ENCODE measurements at places on chromosomes 12 and 14.
A peak's percentile ranks its signal among the peaks of the same experiment; 100 is the strongest.

GRCh38 chr12:32894566-32894965, 2.0 kb downstream of the PKP2 start:
- DNase-seq: no peak

DNA sequence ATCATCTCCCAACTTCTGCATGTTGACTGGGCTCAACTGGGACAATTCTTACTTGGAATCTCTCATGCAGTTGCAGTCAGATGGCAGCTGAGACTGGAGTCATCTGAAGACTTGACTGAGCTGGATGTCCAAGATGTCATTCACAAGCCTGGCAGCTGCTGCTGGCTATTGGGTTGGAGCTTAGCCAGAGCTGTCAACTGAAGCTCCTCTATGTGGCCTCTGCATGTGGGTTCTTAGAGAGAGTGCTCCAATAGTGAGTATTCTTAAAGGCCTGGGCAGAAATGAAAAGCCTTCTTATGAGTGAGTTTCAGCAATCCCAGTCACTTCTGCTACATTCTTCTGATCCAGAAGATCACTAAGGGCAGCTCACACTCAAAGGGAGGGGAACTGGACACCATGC, 440.9 kb downstream of the LRIG3 start:
- DNase-seq: no peak

DNA sequence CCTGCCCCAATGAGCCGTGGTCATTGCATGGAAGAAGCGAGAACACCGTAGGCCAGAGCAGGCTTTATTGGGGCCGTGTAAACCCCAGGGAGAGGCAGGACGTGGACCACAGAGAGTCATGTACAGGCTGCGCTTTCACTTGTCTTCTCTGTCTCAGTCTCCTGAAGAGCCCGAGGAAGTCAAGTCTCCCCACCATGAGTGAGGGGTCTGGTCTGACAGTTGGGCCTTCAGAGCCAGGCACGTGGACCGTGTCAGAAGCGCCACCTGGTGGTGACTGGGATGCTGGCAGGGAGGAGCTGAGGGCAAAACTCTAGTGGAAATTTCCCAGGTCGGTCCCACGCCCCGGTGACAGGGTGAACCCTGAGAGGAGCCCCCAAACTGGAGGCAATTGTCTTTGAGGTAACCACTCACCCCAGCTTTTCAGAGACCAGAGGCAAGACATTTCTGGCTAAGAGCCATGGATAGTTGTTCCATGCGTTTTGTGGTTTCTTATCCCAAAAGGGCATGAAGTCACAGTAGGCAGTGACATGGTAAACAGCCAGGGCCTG, 17.4 kb downstream of the RPS6KL1 start:
- DNase-seq: peak; percentile 78

DNA sequence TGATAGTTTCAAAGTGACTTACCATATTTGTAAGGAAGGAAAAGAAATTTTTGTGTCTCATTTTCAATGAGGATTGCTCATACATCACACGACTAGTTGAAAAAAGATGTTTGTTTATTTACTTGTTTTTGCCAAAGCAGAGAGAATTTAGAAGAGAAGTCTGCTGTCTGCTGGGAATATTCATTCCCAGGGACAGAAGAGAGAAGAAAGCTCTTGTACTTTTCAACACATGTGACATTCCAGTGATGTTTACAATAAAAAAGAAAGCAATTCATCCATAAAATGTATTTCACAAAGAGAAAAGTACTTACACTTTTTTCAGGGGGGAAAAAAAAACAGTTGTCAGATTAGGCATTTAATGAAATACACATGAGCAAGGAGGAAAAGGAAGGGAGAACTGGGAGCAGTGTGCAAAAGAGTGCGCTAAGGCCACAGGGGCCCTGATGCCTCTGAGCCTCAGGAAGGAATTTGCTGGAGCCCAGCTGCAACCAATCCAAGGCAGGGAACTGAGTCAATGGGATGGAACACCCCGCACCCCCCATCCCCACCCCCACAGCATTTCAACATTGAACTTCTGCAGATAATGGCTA, 115.0 kb downstream of the RPAP3 start:
- no peak for DNase-seq

DNA sequence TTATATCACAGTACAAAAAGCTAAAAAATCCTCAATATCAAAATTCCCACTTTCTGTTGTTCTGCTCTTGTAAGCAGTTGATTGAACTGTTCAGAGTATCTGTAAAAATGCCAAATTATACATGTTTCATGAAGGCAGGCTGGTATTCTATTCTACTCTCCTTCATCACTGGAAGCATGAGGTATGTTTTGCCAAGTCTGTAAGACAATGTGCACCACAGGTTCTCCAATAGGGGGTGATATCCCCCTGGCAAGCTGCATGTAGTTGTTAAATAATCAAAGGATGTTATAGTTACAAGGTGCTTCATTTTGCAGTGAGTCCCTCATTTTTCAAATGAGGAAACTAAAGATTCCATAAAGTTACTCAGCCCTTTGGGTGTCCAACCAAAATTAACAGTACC, 15.1 kb upstream of the NEK9 start:
- no peak for DNase-seq

- DNase-seq: no peak
These were observed 360.4 kb downstream of the PCNX1 start for GRCh38 chr14:71267691-71268090.

DNA sequence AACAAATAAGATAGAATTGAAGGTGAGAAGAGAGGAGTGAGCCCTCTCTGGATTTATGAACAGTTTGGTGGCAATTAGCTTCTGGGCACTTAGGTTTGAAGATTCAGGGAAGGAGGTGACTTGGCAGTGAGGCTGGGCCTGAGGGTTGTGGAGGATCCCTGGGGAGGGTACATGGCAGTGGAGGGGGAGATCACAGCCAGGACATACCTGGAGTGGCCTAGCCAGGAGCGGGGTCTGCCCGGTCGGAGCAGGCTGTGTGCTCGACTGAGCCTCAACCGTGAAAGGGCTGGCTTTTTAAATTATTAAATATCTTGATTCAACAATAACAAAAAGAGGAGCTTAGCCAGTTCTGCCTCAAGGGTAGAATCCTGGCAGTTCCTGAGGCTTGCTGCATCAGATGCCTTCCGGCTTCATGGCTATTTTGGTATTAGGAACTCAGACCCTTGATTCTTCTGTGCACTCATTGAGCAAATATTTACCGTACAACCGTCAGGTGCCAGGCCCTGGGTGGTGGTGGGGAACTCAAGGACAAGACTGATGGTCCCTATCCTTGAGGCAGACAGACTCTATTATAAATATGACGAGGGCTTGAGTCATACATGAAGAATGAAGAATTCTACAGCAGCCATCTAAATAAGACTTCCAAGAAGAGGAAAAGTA, 73.4 kb downstream of the SPTB start:
- no peak for DNase-seq

DNA sequence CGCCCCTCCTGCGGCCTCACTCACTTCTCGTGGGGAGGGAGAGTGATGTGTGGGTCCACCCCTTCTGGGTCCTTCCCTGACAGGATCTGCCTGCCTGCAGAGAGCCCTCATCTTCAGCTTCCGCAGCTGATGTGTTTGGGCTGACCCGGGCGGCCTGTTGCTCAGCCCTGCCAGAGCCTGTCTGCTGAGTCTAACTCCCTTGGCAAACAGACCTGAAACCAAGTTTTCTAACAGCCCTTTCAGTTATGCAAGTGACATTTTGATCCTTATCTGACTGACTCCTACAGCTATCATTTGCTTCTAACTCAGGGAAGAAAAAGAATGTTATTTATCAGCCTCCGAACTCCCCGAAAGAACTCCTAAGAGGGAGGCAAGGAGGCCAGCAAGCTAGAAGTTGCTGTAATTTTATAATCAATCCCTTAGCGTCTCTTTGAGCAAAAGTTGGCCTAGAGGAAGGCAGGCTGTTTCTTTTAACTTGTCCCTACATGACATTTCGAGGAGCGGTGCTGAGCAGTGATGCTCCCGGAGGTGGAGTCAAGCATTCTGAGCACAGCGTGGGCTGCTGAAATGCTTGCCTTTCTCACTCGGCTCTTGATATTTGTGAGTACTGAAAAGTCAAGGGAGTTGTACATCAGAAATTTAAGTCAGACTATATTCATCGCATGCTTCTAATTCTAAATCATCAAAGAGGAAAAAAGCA, 31.5 kb upstream of the CACNA2D4 start:
- no peak for DNase-seq

DNA sequence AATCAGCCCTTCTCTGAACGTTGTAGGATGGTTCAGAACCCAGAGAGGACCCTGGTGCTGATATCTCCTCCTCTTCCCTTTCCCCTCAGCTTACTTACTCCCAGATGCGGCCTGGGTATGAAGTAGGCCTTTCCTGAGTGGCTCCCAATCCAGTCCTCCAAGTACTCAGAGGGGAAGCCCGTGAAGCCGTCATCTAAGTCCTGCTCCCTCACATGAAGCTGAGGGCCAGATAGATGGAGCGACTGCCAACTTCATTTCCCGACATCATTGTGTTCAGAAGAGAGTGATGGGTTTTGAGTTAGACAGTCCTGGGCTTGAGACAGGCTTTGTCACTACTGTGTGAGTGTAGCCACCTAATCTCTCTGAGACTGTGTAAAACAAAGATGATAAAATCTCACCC, 2.7 kb downstream of the APOLD1 start:
- DNase-seq: no peak

DNA sequence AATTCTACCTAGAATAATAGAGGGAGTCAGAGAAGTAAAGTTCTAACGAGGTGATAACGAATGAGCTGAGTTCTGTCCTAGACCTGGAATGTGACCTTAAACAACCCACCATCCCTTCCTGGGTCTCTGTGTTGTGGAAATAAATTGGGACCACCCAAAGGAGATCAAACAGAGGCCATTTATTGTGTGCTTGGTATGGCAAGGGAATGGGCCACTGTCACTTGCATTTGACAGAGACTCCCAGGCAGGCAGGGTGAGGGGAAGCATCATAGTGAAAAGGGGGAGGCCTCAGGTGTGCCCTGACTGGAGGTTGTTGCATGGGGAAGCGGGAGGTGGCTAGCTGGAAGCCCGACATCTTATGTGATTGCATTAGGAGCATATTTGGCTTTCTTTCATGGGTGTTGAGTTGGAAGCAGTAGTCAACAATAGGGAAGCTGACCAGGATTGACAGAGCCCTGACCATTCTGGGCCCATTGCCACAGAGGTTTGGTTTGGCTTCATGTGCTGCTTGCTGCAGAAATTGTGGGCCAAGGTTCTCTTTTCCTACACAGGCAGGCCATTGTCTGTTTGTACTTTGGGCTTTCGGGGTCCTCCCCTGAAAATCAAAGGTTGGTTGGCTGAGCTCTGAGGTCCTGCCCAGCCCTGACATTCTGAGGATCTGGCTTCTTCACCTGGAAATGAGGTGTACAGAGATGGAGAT, 17.6 kb upstream of the FAM181A start:
- DNase-seq: no peak

DNA sequence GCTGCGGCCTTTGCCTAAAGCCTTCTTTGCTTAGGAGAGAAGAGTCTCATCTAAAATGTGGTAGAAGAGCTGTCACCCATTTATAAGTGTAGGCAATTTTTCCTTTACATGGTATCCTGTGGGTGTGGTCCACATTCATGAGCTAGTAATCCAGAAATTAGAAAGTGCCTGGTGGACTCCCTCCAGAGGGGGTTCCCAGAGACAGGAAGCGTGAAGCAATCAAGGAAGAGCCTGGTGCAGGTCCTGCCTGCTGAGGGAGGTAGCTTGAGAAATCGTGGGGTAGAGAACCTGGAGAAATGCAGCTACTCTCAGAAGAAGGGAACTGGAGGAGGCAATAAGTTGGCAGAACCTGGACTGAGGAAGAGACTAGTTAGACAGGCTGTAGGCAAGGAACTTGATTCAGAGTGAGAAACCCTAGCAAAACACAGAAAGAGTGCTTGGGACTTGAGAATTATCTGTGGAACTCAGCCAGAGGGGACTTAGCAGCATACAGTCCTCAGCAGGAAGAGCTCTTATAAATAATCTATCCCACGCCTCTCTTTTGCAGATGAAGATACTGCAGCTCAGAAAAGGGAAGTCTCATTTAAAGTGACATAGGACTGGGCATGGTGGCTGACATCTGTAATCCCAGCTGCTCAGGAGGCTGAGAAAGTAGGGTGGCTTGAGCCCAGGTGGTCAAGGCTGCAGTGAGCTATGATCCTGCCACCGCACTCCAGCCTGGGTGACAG, 182.4 kb upstream of the CCND2 start:
- no peak for DNase-seq

- no peak for DNase-seq
These were observed 117.2 kb downstream of the RFLNA start for GRCh38 chr12:124411953-124412645.

GRCh38 chr12:52645982-52646381, 6.0 kb downstream of the KRT2 start:
- no peak for DNase-seq

GRCh38 chr12:26275313-26276131, 80.1 kb downstream of the SSPN start:
- DNase-seq: no peak

GRCh38 chr14:99716850-99717681, 33.0 kb downstream of the CYP46A1 start:
- no peak for DNase-seq

DNA sequence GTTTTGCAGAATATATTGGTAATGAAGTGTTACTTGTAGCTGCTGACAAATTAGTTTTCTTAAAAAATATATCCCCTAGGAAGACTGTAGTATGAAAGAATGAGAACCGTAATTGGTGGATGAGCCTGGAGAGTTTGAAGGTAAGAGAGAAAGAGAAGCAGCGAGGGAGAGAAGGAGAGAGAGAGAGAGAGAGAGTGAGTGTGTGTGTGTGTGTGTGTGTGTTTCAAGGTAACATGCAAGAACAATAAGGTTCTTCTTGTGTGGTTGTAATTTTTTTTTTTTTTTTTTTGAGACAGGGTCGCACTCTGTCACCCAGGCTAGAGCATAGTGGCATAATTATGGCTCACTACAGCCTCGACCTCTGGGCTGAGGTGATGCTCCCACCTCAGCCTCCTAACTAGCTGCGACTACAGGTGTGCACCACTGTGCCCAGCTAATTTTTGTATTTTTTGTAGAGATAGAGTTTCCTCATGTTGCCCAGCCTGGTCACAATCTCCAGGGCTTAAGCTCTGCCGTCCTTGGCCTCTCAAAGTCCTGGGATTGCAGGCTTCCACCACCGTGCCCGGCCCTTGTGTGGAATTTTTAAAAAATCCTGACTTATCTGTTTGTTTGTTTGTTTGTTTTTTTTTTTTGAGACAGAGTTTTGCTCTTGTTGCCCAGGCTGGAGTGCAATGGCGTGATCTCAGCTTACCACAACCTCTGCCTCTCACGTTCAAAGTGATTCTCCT, 73.7 kb downstream of the RASSF3 start:
- no peak for DNase-seq

DNA sequence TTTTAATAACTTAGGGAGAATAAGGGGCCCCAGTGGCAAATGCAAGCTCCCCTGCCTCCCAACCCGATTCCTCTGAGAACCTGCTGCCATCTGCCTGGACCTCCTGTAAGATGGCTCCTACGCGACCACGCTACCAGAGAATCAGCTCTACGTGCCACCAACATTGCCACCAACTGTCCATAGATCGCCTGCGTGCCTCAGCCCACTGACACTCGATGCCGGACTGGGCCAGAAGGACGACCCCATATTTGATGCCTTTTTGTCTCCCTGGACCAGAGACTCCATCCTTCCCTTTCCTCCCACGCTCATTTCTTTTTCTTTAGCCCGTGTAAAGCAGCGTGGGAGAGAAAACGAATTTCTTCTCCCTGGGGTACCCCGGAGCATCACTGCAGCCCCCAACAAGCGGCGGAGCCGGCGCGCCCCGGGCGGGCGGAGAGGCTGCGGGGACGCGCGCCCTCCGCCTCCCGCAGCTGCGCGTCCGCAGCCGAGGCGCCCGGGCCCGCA, 565 bp upstream of the KLHL42 start:
- no peak for DNase-seq
